CD14-positive monocyte (primary cell): ENCODE measurements at places on chromosomes 3 and 15.

- no peak for DNase-seq
These were observed 58.1 kb downstream of the ATP10A start for GRCh38 chr15:25805031-25805430.

DNA sequence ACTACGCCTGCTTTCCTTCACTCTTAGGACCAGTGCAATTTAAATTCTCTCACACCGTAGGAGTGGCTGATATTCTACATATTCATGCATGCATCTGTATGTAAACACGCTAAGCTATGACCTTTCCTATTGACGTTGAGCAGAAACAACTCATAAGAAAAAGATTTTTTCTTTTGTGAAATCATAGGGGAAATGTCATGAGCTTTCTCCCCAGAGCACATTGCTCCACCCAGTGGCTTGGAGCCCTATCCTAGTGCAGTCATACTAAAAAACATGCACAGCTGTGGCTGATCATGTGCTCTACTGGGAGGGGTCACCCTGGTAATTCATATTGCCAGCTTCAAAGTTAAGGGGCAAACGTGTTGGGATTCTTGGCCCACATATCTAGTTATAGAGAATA is 1.8 kb upstream of the MESD start:
- DNase-seq: peak; percentile 23

DNA sequence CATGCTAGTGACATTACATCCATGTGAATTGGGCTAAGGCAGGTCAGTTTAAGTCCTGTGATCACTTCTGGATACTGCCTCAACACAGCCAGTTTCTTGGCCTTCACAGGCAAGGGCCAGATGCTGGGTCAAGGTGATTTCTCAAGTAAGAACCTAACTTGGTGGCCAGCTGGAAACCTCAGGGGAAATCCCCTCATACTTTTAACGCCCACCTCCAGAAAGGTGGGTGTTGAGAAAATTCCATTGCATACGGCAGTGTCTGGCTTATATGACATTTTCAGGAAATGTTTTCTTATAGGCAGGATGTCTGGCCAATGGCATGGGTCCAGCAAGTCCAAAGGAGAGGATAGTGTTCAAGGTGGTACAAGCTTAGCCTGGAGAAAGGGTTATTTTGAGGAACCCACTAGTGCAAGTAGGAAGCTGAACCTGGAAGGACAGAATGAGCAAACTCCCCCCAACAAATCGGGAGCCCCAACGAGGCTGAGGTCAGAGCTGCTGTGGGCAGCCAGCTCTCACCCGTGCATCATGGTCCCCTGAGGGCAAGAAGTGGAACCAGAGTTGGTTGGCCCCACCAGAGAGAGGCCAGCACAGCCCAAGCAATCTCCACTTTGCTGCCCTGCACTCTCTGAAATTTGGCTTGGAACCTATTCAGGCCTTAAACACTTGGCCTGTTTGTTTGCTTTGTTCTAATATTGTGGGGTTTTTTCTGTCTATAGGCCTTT is 135.4 kb downstream of the PDE8A start:
- DNase-seq: no peak

DNA sequence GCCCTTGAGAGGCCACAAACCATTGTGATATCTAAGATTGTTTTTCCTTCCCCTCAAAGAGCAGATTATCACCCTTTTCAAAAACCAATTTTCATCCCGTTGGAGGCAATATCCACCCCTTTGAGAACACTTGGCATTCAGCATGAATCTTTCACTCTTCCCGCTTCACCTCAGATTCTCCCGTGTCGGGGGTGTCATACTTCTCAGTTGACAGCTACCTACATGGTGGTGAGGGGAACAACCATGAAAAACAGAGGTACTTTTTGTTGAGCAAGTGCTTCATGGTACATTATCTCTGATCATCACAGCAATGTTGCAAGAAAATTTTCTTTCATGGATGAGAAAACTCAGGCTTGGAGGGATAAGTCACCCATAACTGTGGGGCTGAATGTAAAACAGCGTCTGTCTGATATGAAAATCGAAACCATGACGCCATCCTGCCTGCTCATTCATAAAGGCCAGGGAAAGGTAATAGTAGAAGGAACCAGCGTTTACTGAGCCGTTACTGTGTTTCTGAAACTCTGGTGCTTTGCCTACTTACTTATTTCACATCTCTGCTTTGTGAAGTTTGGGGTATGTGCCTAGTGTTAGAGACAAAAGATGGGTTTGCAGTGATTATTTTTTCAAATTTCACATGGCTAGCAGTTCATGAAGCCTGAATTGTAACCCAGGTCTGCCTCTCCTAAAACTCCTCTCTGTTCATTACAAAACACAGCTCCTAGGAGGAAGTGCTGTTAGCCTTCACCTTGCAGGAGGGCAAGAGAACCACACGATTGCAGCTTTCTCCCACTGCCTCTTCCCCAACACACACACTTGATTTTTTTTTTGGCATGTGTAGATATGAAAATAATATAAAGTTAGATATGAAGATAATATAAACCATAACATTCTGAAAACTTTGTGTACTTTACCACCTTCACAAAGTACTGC is 35.4 kb downstream of the SV2B start:
- no peak for DNase-seq

- no peak for DNase-seq
These were observed 57.1 kb upstream of the CMTM8 start for GRCh38 chr3:32181365-32181764.

- DNase-seq: no peak
These were observed 34.6 kb upstream of the DNAJC13 start for GRCh38 chr3:132382688-132383194.

DNA sequence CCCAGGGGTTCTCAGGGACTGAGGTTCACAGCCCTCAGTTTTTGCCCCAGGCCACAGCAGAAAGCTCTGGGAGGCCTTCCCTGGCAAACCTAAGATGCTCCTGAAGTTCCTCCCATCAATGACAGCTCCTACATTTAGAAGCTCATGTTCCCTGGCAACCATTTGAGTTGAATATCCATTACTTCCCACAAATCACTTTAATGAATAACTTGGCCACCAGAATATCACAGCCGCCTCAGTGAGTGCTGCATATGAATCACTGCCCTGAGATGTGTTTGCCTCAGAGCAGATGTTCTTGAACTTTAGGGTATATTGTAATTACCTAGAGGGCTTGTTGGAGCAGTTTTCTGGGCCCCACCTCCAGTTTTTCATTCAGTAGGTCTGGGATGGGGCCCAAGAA is 27.4 kb downstream of the SLCO2A1 start:
- DNase-seq: no peak

DNA sequence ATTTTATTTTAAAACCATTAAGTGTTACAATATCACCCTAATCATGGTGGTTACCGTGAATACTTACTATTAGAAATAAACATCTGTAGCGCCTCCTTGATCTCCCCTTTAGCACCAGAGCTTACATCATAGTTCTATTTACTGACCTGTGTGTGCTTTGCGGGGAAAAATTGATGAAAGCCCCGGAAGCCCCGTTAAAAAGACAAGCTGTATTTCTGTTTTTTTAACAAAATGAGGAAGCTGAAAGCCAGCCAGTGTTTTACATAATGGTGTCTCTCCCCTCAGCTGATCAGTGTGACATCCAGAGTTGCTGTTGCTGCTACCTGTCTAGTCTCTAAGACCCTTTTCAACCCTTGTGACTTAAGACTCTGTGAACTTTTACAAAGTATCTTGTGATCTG is 100.8 kb downstream of the OPA1 start:
- no peak for DNase-seq

GRCh38 chr15:68278595-68279405 is 1.3 kb downstream of the FEM1B start:
- peak; percentile 36 for DNase-seq

DNA sequence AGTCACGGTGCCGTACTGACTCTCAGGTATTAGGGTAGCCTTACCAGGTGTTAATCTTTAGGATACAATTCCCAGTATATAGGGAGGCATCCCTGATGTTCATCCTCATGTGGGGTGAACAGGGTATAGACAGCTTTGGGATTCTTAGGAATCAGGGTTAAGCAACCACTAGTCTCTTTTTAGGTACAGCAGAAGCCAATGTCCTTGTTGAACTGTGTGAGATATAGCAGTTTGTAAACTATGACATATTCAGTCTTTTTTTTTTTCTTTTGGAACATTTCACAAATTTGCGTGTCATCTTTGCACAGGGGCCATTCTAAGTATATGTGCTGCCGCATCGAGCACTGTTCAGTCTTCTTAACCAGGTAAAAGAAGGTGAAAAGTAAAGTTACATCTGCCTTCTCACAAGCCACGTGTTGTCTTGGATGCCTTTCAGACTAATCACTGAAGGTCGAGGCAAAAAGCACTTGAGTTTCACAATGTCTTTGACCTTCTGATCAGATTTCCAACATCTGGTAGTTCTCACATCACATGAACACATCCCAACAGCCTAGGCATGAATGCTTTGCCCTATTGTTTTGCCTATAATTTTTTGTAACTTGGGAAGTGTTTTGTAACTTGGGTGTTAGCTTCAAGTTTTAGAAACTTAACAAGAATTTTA is 17.2 kb downstream of the TSEN2 start:
- no peak for DNase-seq
